Activated CD4-positive, alpha-beta T cell treated with anti-CD3 and anti-CD28 coated beads for 24 hours (primary cell): ENCODE measurements at places on chromosomes 12 and 14.

DNA sequence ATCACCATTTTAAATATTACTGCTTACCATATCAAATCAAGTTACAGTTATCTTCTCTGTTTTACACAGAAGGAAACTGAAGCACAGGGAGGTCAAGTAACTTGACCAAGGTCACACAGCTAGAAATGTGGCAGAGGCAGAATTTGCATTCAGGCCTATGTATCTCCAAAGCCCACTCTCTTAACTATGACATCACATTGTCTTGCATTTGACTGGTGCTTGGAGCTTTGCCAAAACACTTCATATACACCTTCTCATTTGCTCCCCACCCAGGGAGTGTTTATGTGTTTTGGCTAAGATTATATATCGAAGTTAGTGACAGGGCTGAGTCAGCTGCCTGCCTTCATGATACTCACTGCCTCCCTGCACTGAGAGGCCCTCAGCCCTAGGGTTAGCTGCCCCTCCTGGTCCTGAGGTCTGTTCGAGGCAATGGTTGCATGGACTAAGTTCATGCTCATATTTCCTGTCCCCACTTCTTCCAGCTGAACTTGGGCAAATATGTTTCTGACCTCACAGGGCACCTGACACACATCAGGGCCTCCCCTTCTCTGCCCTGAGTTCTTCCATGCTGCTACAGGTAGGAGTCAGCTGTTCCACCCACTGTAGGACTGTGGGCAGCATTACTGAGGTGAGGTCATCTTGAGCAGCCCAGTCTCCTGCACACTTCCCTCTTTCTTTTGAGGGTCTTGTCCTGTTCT is 1.8 kb downstream of the GALNT6 start:
- no peak for DNase-seq

DNA sequence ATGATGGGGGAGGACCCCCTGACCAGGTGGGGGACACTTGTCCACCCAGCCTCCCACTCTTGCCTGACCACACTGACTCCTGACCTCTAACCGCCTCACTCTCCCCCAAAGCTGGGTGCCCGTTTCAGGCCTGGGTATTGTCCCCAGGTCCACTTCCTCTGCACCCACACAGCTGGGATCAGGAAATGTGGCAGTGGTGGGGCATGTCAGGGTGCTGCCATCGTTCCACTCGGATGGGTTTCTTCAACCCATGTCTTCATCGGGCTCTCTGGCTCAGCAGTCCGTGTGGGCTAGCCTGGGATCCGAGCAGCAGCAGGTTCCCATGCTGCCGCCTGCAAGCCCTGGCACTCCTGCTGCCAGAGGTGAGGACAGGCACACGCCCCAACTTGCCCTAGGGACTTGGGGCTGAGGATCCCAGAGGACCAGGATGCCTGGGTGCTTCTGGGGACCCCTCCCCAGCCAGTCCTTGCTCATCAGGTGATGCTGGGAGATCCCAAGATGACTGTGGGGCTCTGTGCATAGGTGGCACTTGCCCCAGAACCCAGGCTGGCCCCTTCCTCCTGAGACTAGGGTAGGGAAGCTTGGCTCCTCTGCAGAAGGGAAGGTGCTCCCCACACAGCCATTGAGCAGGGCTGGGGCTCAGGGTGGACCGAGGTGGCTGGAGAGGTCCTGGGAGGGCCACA is 2.9 kb upstream of the CLBA1 start:
- no peak for DNase-seq

DNA sequence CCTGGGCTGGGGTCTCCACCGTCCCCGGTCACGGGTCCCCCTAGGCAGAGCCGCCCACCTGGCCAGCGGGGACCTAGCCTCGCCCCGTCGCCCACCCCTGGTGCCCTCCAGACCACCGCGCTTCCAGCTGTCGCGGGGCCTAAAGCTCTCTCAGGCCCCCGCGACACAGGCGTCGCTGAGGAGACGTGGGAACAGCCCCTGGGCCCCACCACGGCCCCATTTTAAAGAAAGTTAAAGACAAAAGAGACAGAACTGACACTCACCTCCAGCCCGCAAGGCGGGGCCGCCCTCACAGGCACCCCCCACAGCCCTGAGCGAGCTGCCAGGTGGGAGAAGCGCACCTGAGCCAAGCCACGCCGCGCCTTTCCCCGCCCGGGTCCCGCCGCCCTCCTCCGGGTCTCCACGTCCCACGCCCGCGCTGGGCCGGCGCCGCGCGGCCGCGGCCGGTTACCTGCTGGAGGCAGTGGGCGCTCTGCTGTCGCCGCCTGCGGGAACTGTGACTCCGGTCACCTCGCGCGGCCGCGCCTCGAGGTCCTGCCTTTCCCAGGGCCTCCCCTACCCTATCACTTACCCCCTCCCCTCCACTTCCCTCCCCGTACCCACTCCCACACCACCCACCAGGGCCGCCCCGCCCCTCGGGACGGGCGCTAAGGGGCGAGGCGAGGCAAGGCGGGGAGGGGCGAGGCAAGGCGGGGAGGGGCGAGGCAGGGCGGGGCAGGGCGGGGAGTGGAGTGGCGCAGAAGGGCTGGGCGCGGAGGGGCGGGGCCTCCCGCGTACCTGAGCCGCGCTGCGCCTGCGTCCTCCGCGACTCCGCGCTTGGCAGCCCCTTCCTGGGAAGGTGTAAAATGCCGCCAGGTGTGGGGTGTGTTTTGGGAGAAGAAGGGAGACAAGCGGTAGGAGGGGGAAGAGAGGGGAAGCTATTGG is 31.2 kb downstream of the TC2N start:
- peak; percentile 84 for DNase-seq

GRCh38 chr14:60090864-60091519 is 731 bp upstream of the PCNX4 start:
- DNase-seq = no peak

- no peak for DNase-seq
Observed at GRCh38 chr14:75252254-75252837, 26.3 kb upstream of the FOS start.

GRCh38 chr12:51240971-51241370 is 2.3 kb downstream of the DAZAP2 start:
- DNase-seq = no peak

DNA sequence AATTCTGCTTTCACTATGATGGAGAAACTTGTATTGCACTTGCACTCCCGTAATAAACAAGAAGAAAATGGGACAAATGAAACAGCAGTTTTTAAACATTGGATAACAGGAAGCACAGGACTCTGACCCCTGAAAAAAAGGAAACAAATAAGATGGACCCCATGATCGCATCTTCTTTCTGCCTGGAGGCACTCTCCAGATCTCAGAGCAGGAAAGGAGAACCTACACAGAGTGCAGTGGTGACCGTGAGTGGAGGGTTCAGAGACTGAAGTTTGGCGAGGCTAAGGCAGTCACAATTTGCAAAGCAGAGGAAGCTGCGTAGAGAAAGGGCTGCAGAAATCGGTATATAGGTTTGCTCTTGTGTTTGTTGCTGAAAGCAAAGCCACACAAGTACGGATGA is 6.1 kb upstream of the FGF6 start:
- DNase-seq = no peak

GRCh38 chr12:240566-240965 is 22.1 kb downstream of the SLC6A13 start:
- DNase-seq = no peak

DNA sequence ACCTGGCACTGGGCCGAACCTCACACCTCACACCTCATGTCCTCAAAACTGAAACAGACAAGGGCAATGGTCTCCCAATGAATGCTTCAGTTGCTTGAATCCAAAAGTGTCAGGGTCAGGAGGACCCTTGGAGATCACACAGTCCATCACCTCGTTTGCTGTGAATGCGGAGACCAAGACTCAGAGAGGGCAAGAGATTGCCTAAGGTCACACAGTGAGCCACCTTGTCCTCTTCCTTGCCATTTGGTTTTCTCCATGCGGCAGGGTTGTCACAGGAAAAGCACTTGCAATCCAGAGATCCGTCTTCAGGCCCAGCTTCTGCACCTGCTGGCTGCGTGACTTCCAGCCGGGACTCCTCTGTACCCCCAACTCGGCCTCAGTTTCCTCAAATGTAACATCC is 28.0 kb downstream of the MVK start:
- no peak for DNase-seq

DNA sequence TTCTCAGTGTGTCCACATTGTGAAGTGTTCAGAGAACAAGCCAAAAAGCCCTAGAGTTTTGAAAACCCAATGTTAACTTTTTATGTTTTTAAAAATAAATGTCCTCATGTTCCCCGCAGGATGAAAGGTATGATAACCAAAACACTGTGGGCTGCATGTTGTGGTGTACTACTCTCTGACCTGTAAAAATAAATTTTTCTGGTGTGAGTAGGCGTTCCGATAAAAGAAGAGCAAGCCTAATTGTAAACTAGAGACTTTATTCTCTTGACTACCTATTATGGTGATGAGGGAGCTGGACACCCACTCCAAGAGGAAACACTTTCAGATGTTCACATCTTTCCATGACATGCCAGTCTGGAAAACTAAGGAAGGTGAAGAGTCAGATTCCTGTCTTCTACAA is 18.2 kb downstream of the PTGER2 start:
- no peak for DNase-seq

DNA sequence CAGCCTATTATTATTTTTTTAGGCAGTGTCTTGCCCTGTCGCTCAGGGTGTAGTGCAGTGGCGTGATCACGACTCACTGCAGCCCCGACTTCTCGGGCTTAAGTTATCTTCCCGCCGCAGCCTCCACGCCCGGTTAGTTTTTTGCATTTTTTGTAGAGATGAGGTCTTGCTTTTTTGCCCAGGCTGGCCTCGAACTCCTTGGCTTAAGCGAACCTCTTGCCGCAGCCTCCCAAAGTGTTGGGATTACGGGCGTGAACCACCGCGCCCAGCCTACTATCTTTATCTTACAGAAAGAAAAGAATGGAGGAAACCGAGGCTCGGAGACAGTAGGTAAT is 507 bp upstream of the PTPN11 start:
- no peak for DNase-seq

GRCh38 chr12:130331146-130331545 is 6.5 kb upstream of the PIWIL1 start:
- no peak for DNase-seq

- DNase-seq = no peak
Observed at GRCh38 chr12:5988088-5988487, 43.0 kb upstream of the ANO2 start.

DNA sequence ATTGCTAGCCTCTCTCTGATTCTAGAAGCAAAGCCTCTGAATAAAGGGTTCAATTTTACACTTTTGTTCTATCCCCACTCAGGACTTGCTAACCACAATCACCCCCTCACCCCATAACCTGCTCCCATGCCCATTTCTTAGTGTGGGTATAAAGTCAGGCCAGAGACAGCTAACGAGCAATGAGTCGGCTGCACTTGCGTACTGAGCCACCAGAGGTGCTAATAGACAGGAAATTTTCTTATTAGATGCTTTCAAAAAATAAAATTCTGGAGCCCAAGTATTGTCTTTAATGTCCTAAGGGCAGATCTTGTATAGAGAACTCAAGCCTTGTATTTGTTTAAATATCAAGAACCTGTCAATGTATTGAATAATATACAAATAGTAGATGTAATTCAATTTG is 256.9 kb downstream of the SYT1 start:
- DNase-seq = no peak

- no peak for DNase-seq
Observed at GRCh38 chr12:113479590-113480335, 8.1 kb upstream of the LHX5 start.

DNA sequence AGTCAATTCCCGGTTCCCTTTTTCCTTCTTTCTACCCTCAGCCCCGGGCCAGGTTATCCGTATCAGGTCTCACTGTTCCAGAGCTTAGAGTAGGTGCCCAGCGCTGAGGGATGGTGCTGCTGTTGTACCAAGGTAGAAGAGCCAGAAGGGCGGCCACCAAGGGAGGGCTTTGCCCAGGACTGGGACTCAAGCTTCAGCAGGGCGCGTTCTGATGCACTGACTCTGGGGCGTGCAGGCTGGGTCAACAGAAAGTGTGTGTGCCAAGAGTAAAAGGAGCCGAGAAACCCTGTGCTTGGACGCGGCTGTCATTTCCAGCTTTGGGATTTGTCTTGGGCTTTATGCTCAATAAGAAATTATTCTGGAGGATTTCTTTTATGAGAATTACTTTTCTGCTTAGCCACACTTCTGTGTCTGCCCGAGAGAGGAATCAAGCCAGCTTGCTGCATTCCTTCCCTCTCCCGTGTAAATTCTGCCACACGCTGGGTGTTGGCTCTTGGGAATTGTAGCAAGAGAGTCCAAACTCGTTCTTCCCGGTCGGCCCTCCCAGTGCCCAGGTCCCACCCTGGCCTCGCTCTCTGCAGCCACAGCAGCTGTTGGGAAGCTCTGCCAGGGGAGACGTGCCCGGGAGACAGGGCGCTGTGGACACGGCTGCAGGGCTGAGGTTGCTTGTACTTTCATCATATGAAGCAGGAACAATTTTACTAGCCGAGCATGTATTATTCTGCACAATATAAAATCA is 98.0 kb downstream of the FBXL14 start:
- no peak for DNase-seq
